Hepatocyte (in vitro differentiated cells): ENCODE measurements at places on chromosomes 4 and X.

DNA sequence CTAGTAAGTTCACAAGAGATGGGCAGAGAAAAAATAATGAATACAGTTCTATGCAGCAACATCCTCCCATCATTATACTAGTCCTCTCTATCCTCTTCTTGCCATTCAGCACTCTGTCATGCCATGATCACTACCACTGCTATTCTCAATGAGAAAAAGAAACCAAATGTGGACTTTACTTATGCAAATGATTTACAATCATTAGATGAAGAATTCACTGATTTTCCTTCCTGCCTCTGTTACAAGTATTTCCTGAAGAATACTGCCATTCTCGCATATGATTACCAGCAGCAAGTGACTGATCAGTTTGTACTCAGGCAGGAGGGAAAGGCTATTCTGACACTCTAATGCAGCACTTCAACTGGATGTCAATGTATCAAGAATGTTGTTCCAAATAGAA, 50.3 kb downstream of the WDFY3 start:
- no peak for DNase-seq

DNA sequence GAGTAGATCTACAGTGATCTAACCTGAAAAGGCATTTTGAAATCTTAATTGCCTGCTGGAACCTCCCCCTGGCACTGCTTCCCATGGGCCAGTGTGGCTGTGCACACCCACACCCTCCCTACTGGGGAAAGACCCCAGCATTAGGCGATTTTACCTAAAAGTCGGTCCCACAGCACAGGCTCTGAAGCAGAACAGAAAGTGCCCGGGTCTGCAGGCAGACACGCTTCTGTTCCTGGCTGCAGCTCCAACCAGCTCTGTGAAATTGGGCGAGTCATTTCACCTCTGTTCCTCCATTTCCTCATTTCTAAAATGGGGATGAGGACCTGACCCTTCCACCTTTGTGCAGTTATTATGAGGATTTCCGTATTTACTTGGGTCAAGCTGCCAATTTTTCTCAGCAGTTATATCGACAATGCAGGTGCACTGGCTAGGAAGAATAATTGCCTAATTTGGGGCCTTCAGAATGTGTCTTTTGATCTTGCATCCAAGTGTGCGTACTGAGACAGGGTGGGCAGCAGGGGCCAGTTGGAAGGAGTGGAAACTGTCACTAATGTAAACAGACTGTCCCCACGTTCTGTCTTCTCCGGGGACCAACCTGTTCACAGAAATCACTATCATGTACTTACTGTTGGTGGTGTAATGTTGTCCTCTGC, 7.1 kb downstream of the KLF3 start:
- no peak for DNase-seq

- DNase-seq = no peak
Measured at GRCh38 chrX:74451450-74452198, 30.3 kb downstream of the SLC16A2 start.

DNA sequence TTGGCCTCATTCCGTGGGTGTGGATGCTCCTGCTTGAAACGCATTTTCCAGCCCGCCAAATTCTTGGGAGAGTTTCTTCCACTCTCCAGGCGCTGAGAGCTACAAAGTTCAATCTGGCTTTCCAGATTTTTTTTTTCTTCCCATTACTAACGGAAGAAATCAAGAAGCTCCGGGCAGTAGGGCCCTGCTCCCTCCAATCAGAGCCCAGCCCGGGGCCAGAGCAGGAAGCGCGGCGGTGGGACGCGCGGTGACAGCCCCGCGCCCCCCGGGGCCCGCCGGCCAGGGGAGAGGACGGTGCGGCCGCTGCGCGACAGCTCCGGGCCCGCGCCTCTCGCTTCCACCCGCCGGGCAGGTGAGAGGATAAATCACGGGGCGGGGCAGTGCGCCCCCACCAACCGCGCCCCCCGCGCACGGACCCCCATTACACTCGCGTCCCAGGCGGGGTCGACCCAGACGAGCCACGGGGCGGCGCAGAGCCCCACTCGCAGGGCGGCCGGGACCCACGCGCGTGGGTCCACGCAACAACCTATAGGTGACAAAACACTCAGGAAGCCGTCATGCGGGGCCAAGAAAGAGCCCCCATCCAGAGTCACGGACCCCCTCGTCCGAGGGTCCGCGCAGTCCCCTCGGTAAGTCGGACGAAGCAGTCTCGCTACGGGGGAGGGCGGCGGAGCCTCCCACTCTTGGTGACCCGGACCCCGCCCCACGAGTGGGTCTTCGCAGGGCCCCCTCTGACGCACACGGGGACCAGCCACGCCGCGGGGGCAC, 868 bp downstream of the AFAP1 start:
- peak; percentile 62 for DNase-seq

GRCh38 chrX:285076-285677, 4.0 kb downstream of the PLCXD1 start:
- no peak for DNase-seq

DNA sequence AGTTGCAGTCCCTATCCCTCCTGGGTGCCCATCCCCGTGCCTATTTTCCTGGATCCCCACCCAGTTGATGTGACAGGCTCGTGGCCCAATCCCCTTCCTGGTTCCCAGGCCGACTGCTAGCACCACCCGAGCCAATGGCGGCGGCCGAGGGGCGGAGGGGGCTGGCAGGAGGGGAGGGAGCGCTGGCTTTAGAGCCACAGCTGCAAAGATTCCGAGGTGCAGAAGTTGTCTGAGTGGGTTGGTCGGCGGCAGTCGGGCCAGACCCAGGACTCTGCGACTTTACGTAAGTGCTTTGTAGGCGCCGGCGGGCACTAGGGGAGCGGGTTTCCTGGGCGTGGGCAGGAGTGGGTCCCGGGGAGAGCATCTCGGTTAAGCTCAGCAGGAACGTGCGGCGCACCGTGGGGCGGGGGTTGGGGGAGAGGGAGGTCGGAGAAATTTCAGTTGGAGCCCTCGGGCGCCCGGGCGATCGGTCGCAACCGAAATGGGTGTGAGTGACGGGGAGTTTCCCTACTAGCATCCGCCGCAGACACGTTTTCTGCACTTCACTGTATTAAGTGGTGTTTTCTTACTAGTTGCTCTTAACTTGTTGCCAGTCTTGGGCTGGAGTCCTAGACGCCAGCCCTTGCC, at the start of gene PLS3:
Gene PLS3 (plus strand): TSS at position 197 of the 627 bp plus-strand sequence. CDS start 49,077 bp downstream, outside the sequence.
- DNase-seq = peak; percentile 93

DNA sequence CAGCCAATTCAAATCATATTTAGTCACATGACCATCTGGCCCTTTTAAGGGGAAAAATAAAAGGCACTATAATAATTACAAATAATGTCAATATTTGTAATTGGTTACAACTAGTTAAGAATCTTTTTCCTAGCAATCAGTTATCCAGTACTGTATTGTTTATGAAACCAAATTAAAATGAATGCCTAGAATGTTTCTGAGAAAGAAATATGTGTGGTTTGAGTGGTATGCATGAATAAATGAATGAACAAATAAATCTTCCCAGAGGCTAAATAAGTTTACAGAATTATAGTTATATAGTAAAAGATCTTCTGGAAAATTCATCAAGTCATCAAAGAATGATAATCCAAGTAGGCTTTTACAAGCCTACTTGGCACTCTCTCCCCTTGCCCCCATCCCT, 55.8 kb upstream of the F8A3 start:
- DNase-seq = no peak

- DNase-seq = peak; percentile 86
Measured at GRCh38 chr4:99723612-99724011, 66.0 kb upstream of the C4orf54 start.

- no peak for DNase-seq
Measured at GRCh38 chr4:99856166-99856565, 38.1 kb downstream of the LAMTOR3 start.

DNA sequence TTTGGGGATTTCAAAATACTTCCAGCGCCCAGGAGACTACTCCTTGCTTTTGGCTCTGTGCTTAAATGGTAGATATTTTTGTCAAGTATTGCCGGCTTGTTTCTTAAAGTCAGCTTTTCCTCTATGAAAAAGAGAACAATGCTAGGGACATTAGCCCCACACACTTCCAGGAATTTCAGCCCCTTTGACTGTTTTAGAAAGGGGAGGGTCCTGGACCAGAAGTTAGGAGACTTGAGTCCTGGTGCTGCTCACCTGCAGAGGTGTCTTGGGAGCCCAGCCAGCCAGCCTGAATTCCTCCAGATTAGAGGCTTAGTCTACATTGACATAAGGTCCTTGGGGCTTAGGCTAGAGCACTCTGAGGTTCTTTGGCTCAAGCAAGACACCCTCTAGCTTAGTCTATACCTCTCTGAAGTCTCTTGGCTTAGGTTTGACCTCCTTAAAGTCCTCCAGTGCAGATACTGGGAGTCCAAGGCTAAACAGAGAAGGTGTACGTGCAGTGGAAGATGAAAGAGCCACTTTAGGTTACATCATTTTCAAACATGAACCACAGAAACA, 1.6 kb upstream of the SETD7 start:
- no peak for DNase-seq

- DNase-seq = no peak
Measured at GRCh38 chrX:28178206-28178605, 197.0 kb upstream of the DCAF8L1 start.

GRCh38 chrX:149467461-149467860, 37.6 kb downstream of the IDS start:
- DNase-seq = no peak

GRCh38 chrX:139875841-139876240, 57.0 kb downstream of the ATP11C start:
- no peak for DNase-seq
